ENCODE measurements at places on chromosomes 1 and 21.

DNA sequence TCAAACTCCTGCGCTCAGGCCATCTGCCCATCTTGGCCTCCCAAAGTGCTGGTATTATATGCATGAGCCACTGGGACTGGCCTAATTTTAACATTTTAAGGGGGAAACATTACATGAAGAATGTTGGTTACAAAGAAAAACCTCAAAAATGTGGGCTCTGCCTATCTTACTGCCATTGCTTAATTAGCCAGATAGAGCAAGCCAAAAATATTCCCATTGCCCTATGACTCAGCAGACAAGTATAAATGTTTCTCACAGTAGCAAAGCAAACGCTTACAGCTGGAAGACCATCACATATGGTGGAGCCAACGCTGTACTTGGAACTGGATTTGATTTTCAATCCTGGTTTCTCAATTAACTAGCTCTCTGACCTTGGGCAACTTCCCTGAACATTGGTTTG, 502.0 kb downstream of the SMYD3 start:
- DNase-seq = peak; percentile 87

DNA sequence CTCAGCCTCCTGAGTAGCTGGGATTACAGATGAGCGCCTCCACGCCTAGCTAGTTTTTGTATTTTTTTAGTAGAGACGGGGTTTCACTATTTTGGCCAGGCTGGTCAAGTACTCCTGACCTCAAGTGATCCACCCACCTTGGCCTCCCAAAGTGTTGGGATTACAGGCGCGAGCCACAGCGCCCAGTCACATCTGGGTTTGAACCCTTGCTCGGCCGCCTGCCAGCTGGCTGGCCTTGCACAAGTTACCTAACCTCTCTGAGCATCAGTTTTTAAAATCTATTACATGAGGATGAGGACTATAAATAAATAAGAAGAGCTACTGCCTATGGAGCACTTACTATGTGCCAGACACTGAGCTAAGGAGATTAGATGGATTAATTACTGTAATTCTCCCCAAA, 17.7 kb upstream of the PADI2 start:
- no peak for DNase-seq

DNA sequence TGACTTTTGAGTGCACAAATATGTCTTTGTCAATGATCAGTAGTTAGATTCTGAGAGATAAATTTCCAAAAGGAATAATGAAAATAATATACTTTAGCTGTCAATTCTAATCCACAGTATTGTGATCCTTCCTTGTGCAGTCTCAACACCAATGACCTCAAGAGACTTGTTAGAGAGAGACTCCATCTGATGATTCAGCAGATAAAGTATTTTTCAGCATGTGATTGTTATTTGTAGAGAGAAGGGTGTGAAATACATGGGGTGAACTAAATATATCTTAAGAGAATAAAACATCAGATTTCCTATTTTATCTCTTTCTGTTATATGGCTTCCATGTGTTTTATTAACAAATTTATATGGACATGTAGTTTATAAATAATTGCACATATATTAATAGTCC, 5.9 kb upstream of the ZNF124 start:
- DNase-seq = no peak

DNA sequence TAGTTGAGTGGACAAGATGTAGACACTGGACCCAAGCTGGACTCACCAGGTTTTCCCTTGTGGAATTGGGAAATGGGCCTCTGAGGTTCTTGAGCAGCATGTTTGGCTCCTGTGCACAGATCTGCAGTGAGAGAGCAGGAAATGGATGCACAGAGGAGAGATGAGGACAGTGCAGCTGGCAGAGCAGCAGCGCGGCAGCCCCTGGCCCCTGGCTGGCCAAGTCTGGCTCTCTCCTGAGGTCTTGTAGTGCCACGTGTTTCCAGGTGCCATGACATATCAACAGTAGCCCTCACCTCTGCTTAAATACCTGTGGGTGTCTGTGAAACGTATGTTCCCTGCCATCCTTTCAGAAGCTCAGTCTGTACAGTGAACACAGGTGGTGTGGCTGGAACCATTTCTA, 19.2 kb upstream of the BCL10 start:
- no peak for DNase-seq

GRCh38 chr1:90193116-90193515, 198.2 kb downstream of the ZNF326 start:
- no peak for DNase-seq

DNA sequence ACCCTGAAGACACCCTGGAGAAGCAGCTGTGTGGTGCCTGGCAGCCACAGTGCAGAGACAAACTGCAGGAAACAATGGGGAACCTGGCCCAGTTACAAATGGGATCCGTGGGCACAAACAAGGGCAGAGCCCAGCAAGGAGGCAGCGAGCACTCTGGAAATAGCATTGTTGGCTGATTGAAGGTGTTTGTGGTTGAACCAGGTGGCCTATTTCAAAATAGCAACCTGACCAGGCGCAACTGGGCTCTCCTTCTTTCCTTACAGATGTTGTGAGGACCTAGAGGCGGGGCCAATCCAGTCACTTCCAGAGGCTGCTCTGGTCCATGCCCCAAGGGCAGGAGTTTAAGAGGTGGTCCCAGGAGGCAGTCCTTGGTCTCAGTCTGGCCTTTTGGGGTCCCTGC, 21.7 kb upstream of the ZBTB21 start:
- no peak for DNase-seq

- DNase-seq = peak; percentile 74
Measured at GRCh38 chr1:93670141-93670540, 11.5 kb downstream of the BCAR3 start.

GRCh38 chr1:219757890-219758289, 145.0 kb upstream of the ZC3H11B start:
- DNase-seq = no peak

DNA sequence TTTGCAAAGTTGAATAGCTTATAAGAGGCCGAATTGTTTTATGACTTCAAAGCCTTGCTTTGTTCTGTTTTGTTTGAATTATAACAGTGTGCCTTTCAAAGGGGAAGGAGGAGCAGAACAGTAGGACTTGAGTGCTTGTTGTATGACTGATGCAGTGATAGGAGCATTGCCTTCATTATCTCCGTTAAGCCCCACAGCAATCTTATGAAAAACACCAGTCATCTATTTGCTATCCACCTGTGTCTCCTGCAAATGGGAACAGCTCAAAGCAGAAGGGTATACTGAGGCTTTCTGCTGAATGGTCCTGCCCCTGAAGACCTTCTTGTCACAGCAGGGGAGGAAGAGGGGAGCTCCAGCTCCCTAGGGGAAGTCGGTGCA, 127.5 kb downstream of the RNF220 start:
- no peak for DNase-seq

- DNase-seq = no peak
Measured at GRCh38 chr1:20093940-20094391, 24.0 kb downstream of the PLA2G5 start.

DNA sequence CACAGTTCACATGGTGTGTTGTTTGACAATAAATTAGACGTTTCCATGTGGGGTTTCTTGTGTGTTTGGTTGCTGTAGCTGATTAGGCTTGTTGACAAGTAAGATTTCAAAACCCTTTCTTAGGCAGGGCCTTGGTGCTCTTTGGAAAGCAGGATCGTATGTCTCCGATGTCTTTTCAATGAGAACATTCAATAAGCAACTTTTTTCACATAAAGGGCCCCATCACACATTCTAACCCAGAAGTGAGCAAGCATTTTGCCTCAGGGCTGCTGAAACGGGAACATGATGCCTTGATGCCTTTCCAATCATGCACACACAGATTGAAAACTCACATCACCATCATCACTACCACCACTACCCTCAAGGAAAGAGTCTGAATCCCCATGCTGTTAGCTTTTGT, 33.1 kb downstream of the LPAR3 start:
- DNase-seq = no peak
